ENCODE measurements at places on chromosomes 1 and 21. TPM values are rescaled to one million over a fixed set of nuclear protein-coding genes. Genes with fewer than 3 reads are reported as not detected.

OR10T2 gene
- total RNA-seq: not detected

FAM72C gene
- not detected for total RNA-seq

APCS gene
- not detected for total RNA-seq

MYBPH gene
- total RNA-seq: not detected

S100A2 gene
- 804 TPM for total RNA-seq

ADAMTS1 gene
- 100 TPM for total RNA-seq

CXADR gene
- total RNA-seq: 43.5 TPM

OR2M3 gene
- not detected for total RNA-seq

EDARADD gene
- total RNA-seq: 2.6 TPM

KRTAP11-1 gene
- not detected for total RNA-seq

SPRR1A gene
- total RNA-seq: not detected

GBP6 gene
- total RNA-seq: 67.2 TPM

ARHGEF11 gene
- 12.4 TPM for total RNA-seq

FAM131C gene
- 0.77 TPM for total RNA-seq
